Amniotic stem cell (primary cell): ENCODE measurements at places on chromosomes 13 and 19.

GRCh38 chr13:26342898-26343297, 89.0 kb downstream of the CDK8 start:
- DNase-seq = no peak

DNA sequence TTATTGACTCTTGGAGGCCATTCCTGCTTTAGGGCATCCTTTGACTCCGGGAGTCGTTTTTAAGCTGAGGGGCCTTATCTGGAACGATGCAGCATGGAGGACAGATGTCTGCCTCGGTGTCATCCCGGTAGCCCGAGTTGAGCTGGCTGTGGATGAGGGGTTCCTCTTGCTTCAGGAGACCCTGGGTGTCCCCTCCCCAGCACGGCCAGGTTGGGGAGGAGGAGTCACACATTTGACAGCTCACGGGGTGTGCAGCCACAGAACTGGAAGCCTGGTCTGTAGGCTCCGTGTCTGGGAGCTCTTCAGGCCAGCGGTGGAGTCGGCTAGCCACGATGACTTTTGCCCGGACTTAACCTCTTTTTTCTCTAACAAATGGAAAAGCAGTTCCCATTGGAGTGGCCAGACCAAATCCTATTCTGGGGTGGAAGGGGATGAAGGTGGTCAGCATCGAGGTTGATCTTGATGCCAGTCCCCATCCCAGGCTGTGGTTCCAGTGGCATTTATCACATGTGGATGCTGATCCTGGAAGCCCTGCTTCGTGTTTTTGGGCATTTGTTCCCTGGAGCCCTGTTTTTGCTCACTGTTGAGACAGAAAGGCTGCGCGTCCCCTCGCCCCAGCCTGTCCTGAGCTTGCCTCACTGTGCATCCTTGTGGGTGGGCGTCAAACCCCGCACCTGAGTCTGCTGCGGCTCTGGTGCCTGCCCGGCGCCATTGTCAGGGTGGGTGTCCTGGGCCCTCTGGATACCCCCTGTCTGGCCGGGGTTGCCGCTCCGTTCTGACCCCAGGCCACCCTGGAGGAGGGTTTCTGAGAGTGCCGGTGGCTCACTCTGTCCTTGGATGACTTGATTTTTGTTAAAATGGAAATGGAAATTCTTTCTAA, 12.0 kb downstream of the TFDP1 start:
- DNase-seq = no peak

DNA sequence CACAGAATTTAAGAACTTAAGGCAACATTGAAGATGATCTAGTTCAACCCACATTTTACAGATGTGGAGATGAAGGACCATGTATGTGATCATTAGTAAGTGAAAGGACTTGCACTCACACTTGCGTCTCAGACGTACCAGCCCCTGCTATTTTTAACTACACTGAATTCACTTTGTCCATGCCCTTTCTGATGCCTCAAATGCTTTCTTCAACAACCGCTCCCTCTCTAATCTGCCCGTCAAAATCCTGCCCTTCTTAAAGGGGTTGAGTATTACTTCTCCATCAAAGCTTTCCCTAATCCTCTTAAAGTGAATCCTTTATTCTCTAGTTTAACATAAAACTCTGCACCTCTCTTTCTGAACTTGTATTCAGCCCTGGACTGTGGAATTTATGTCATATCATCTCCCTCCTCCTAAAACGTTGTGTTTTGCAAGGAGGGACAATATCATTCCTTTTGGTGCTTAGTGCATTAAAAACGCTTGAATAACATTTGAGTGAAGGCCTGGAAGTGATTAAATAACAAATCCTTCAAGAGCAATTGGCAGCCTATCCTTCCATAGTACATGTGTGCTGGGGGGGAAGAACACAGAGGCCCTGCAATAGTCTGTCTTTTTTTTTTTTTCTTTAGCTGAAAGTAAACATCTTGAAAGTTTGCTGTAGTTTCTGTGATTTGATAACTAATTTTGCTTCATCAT, 493.3 kb downstream of the LMO7 start:
- DNase-seq = no peak

DNA sequence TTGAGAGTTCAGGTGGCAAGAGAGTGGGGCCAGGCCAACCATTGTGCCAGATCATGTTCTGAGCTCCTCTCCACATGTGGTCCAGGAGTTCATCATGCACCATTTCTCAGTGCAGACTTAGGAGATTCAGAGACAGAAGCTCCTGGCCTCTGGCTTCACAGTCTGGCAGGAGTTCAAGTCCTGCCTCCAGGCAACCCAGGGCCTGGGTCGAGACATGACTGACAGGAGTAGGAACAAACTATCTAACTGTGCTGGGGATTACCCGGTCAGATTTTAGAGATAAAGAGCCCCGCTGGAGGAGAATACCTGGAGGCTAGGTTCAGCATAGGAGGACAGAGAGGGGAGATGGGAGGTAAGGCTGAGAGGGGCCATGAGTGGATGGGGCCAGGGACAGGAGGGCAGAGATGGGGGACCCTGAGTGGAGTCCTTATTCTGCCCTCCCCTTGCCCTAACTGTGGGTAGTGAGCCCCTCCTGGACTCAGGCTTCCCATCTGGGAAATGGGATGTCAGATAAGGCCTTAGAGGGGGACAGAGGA, 906 bp upstream of the CYP4F11 start:
- DNase-seq = no peak
